ENCODE measurements at places on chromosomes 4 and X.

DNA sequence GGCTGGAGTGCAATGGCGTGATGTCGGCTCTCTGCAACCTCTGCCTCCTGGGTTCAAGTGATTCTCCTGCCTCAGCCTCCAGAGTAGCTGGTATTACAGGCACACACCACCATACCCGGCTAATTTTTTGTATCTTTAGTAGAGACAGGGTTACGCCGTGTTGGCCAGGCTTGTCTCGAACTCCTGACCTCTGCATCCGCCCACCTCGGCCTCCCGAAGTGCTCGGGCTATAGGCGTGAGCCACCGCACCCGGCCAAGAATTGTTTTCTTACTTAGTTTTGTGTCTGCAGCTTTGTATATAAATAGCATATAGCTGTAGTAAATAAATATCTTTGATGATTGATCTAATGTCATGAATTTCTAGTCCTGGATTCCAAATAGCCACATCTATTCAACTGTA, 81.1 kb downstream of the IL1RAPL1 start:
- DNase-seq, result no peak

DNA sequence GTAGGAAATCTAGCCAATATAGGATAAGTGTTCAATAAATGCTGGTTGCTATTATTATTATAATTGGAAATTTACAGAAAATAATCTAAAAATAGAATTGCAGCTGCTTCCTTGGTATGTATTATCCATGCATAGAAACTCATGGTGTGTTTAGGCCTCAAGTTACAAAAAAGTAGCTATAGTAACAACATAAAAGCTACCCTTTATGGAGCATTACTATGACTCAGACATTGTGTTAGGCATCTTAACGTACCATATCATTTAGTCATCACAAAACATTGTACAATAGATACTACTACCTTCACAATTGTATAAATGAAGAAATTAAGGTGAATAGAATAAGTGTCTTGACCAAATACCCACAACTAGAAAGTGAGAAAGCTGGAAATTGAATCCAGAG, 126.9 kb upstream of the NRK start:
- no peak for DNase-seq

GRCh38 chr4:23654791-23655190, 235.1 kb downstream of the PPARGC1A start:
- DNase-seq, result no peak

DNA sequence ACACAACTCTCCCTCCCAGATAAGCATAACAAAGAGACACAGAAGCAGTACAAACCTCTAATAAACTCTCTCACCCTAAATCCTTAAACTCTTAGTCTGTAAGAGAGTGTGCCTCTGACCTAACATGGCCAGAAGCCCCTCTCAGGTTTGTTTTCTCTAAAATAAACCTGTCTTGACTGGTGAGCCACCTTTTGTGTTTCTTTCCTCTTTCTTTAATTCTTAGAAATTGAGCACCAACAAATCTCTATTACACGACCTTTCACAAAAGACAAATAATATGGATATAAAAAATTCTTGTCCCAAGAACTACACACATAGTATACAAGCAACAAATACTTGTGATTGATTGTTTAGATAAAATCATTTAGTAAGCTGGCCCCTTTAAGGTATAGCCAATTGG, 573.7 kb downstream of the EPHA5 start:
- no peak for DNase-seq

All from COR-L47 (cell line).